ENCODE measurements at places on chromosomes 7 and 10.
A peak's percentile ranks its signal among the peaks of the same experiment; 100 is the strongest.

- DNase-seq = peak; percentile 13
These were observed 50.0 kb downstream of the SRI start for GRCh38 chr7:88169717-88170320.

DNA sequence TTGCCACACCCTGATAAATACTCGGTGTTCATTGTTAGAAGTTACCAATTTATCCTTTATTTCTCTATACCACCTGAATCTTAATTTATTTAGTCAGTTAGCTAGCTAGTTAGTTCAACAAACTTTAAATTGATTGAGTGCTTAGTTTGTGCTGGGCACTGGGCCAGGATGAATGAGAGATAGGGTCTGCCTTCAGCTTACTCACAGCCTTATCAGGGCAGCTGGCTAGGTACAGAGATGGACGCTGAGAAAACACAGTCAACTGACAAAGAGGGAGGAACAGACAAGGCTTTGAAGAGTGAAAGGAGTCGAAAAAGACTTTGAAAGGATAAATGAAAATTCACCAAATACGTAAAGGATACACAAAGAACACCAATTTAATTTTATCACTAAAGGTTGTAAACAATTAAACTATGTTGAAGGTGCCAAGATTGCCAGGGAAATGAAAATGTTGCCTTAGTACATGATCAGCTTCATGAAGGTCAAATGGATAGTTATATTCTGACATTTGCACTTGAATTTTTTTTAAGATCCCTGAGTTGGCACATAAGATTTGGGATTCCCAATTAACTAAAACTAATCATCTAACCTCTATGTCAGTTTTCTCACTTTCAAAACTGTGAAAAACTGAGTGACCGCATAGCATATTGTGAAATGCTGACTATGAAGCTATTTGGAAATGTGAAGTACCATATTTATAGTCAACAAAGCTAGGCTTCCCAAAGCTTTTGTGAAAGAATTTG is 2.1 kb downstream of the CAV2 start:
- DNase-seq = peak; percentile 63

- no peak for DNase-seq
These were observed 34.1 kb upstream of the ARHGAP22 start for GRCh38 chr10:48638739-48639527.

DNA sequence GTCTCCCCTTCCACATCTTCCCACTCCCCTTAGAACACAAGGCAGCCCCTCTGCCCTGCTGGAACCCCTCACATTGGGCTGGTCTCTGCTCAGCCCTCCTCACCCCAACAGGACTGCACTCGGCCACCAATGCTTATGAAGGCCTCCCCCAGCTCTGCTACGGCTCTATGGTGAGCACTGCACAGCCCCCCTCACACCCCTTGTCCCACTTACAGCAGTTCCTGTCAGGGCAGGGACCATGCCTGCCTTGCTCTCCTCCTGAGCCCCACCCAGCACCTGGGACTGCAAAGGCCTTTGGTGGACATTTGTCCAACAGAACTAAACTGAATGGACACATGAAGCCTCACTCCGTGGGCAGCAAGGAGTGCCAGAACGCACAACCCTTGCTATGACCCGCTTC is 171.9 kb downstream of the GRID1 start:
- no peak for DNase-seq

DNA sequence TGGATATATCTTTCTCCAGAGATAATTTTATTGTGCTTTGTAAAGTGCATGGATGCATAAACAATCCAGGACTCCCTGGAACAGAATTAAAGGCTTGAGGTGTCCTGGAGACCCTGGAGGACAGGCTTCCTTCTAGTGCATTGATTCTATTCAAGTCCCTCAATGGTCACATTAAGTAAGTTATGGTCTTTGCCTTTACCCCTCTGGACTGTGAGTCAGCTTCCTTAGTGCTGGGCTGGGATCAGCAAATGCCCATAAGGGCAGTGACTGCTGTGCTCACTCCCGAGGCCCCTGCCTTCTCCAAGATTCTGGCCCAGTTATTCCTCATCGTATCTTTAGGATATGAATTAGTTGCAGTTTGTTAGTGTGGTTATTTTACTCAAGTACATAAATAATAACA is 178.7 kb upstream of the PRSS58 start:
- DNase-seq = no peak

- DNase-seq = no peak
These were observed 50.1 kb upstream of the ADRB1 start for GRCh38 chr10:113993489-113993991.

- DNase-seq = no peak
These were observed 41.1 kb upstream of the BMPR1A start for GRCh38 chr10:86715156-86715795.

DNA sequence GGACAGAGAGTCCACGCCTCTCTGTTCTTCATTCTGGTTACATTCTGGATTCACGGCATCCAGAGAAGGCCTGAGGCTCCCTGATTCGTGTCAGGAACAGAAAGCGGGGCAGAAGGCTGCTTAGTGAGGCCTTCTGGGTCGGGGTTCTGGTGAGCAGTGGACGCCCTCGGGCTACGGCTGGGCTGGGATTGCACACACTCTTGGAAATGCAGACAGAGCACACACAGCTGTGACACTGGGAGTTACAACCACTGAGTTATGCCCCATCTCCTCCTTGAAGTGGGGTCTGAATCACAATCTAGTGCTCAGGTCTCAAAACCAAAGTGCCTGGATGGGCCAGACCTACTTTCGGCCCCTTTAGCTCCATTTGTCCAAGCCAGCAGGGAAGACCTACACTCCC is 156.9 kb upstream of the GDF10 start:
- DNase-seq = no peak

- no peak for DNase-seq
These were observed 160.4 kb downstream of the CAMK1D start for GRCh38 chr10:12509794-12510100.

DNA sequence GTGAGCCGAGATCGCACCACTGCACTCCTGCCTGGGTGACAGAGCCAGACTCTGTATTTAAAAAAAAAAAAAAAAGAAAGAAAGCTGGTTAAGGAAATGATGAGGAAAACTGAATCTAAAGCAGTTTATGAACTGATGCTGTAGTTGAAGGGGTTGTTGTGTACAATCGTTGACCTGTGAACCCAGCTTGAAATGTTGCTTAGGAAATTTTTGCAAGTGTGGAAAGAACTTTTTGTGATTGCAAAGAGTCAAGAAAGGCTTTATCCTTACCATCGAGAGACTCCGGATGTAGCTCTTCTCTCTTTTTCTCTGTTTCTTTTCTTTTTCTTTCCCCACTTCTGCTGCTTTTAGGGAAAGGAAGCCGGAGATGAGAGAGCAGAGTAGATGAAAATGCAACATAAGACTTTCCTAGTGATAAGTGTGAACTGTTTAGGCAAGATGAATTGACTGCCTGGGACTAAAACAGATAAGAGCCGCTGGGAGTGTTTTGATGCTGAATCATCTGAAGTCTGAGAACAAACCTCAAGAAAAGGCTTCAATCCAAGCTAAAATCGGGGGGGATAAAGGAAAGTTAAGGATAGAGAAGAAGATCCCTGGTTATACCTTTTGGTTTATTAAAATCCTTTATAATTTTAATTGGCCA is 69.0 kb downstream of the TAF3 start:
- DNase-seq = peak; percentile 69

DNA sequence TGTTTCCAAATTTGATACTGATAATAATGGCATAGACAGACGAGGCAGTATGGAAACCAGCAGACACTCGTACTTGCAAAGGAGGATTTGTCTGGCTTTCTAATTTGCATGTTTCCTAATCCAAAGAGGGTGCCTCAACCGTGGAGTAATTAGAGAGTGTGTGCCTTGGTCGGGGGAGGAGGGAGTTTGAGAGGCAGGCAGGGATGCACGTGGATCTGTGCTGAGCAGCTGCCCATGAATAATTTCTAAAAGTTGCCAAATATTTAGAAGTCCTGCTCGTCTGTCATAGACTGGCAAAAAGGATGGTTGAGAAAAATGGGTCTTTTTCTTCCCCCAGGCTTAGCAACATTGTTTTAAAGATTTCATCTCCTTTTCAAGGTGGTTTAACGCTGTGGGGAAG is 69.4 kb downstream of the PTPRE start:
- peak; percentile 59 for DNase-seq

GRCh38 chr7:110569486-110570205 is 521.3 kb upstream of the LRRN3 start:
- peak; percentile 27 for DNase-seq

DNA sequence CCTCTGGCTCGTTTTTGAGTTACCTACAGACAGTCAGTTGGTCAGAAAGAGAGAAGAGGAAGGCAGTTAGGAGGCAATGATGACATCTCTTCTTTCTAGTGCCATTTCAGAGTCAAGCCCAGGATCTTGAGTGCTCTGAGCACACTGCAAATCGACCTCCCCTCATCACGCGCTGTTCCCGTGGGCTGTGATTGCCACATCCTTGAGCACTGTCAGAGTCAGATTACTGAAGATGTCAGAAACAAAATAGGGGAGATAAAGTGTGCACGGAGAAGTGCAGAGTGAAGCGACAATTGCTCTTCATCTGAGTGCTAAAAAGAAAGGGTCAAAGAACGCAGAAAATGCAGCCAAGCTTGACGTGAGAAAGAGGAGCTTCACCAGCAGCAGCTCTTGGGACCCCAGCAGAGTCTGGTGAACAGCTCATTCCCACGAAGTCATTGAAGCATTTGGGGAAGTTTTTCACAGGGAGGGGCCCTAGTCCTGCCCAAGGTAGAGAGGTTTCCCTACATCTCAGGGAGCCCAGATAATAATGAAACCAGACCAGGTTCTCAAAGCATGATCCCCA is 661.7 kb upstream of the AUTS2 start:
- DNase-seq = no peak

DNA sequence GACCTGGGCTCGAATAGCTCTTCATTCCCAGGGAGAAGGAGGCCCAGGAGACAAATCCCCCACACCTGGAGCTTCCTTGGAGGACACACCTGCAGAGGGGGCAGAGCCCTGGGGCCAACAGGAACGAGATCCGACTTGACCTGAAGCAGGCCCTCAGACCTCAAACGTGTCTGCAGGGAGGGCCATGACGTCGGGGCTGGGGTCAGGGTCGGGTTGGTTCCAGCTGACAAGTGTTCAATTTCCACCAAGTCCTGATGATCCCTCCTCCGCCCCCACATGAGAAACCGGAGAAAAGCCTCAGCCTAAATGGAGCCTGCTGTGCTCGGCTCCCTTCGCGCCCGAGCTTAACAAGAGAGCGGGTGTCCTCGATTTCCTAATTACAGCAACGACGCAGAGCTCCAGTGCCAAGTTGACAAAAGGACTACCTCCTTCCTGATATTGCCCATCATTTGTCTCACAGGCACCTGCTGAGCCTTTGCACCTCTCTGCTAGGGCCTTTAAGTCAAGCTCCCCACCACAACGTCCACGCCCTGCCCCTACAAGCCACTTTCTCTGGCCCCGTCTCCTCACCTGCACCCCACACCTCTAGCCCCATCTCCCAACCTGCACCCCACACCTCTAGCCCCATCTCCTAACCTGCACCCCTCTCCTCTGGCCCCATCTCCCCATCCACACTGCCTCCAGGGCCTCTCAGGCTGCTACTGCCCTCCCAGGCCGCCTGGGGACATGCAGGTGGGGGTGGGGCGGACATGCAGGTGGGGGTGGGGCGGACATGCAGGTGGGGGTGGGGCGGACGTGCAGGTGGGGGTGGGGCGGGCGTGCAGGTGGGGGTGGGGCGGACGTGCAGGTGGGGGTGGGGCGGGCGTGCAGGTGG is 519.4 kb downstream of the GLRX3 start:
- no peak for DNase-seq

DNA sequence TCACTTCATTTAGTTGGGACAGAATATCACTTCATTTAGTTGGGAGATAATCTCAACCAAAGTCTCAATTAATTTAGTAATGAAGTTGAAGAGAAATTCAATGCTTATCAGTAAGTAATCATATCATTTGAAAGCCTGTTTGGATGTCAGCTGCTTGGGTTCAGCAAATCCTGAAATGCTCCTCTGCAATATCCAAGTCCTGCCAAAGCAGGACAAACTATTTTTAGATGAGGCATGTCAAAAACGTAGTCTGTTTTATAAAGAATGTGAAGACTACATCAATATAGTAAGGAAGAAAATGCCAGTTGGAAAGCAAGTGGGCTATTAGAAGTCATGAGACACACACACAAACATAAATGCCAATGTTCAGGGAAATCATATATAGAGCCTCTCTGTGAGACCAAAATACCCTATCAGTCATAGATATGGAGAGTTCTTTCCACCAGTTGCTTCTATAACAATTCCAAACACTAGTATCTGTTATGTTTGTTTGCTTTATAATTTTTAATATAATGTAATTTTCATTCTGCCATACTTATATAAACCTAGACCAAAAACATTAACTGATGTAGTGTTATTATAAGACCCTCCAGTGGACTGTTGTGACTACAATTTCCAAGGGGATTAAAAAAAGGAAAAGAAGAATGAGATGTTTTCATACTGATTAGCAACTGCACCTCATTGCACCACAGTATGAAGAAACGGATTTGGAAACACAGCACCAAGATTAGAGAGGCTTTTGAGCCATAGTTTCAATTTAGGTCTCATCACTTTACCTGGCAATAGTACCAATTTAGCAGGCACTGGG is 160.7 kb downstream of the LRRTM3 start:
- no peak for DNase-seq

DNA sequence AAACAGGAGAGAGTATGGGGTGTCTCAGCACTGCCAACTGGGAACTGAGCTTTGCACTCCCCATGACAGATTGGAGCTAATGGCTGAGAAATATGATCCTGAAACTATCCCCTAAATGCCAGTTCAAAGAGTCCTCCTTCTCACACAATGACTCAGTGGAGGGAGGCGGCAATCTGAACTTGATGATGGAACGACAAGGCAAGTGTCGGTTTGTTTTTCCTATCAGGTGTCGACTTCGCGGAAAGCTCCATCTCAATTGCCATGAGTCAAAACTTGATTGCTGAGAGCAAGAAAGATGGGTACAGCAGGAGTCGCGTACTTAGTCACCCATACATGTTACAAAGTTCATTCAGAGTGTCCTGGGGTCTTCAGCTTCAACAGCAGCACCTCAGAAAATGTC is 52.5 kb downstream of the NPY start:
- no peak for DNase-seq

DNA sequence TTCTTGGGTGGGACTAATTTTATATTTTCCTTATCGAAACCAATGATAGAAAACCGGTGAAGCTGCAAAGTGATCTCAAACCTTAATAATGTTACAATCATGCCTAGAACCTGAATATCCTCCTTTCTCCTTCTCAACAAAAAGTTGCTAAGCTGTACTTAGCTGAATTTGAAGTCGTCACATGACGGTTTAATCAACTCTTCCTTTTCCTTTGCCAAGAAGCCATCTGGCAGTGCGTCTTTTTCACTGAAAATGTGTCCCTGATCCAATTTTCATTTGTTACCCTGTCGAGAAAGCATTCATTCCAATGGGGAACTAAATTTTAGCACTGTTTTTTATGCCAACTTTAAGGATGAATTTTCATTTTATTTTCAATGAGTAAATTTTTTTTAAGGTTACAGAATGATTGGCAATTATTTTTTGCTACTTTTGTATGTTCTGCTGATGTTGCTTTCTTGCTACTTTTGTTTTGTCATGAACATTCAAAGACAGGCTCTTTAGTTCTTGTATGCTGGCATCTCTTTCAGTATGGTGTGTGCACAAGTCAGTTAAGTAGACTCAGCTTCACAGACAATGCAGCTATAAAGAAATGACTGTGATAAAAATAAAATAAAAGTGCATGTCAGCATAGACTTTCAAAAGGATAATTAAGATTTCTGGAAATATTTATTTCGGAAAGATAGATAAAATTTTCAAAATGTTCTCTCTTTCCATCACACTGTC is 980.0 kb downstream of the DNAJB9 start:
- no peak for DNase-seq
